ENCODE measurements at places on chromosomes 1 and 21.
A peak's percentile ranks its signal among the peaks of the same experiment; 100 is the strongest.

- no peak for DNase-seq
Observed at GRCh38 chr1:63068626-63069025, 253.7 kb upstream of the FOXD3 start.

DNA sequence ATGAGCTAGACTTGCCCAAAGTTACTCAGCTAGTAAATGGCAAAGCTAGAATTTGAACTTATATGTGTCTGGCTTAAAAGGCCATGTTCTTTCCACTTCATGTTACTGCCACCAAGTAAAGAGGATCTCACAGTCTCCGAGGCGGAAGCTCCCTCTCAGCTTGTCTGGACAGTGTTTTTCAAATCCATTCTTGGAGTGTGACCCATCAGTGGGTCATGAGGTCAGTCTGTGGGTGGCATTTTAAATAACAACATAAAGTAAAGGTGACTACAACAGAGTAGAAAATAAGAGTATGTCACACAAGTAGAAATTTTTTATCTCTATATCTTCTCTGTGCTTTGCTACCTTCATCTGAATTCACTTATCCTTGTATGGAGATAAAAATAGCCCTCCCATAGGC is 3.2 kb upstream of the HMGB4 start:
- no peak for DNase-seq

- no peak for DNase-seq
Observed at GRCh38 chr1:209072481-209072880, 511.0 kb upstream of the CAMK1G start.

DNA sequence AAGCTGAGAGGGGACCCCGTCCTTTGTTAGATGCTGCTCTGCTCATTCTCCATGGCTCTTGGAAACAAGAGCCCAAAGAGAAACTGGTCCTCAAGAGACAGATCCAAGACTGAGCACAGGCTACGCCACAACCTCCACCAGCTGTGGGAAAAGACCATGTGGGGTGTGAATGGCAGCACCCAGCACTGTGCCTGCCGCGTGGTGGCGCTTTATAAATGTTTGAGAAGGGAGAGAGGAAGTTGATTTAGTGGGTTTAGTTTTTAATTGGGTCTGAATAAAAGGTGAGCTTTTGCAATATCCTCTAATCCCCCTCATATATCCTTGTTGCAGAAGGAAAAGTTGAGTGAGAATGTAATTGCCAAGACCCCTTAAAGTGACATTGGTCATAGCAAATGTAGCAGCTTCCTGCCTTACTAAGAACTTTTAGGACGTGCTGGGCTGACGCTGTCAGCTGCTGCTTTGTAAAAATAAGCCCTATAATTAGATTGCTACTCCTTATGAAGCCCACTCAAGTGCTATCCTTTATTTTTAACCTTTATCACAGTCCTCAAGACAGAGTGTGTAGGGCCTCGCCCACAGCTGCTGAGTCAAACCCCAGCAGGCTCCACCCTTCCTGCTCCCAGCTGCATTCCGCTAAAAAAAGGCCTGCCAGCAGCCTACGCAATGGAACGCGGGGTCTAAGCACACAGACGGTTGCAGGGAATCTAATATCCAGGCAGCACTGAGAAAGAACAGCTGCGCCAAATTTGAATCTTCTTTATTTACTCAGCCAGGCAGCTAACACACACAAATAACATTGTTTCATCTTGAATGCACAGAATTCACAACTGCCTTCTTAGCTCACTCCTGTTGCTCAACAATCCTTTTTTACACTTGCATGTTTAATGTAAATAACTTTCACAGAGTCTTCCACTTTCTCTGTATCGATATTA is 47.4 kb upstream of the PRDX6 start:
- DNase-seq: peak; percentile 75

DNA sequence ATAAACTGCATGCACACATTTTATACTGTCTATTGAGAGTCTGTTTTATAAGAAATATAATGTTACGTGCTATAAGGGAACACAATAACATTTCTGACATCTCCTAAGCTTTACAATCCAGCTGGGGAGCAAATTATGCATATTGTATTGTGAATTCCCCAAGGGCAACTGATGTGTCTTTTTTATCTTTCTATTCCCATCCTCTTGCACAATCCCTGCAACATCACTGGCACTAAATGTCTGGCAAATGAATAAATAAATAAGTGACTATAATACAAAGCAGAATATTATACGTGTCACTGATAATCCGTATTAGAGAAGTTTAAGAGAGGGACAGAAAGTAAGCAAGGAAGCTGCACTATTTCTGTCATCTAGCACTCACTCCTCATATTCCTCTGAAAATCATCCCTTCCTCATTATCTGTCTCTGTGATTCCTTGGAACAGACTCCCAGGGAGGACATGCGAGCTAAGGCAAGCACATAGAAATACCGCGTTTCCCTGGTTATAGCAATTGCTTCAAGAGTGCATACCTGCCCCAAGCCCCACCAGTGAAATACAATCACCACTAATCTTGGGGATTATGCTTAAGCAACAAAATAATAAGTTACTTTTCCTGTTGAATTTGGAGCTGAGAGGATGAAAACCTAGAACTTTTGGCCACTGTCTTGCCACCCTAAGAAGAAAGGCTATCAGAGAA is 205.4 kb downstream of the SMYD3 start:
- no peak for DNase-seq

DNA sequence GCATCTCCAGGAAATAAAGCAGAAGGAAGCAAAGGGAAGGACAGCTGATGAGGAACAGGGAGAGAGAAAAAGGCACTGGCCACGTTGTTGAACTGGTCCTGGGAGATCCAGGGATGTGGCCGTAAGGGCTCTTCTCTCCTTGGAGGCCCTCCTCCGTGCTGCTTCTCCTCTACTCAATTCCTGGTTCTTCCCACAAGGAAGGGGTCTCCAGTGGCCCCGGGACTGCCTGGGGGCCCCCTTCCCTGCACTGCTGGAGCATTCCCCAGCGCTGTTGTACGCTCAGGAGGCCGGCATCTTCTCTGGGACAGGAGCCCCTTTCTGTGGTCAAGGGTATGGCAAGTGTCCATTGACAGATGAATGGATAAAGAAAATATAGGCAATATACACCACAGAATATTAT is 88.5 kb upstream of the TLR5 start:
- no peak for DNase-seq

GRCh38 chr1:93702111-93702827 is 20.6 kb upstream of the BCAR3 start:
- no peak for DNase-seq

DNA sequence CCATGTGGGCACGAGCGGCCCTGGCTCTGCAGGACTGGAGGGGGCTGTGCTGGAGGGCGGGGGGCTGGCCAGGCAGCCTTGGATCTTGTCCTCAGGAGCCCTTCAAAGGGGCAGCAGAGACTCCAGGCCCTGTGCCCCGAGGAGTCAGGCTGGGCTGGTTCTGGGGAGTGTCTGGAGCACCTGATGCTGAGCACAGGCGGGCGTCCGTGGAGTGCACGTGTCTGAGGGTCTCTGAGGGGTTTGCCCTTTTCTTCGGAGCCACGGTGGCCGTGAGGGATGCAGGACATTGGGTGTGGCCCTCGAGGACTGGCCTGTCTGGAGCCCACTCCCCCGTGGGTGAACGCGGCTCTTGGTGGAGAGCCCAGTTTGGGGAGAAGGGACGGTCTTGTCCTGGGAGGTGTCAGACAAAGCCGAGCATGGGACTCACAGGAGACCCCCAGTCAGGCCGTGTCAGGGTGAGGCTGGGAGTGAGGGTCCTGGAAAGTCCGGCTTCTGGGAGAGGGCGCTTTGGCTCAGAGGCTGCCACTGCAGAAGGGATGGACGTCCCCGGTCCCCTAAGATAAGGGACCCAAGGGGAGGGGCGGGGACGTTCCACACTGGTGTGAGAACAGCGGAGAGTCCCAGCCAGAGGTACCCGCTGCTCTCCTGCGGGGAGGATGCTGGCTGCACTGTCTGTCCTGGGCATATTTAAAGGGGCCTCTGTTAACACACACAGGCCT is 60.8 kb downstream of the COL18A1 start:
- DNase-seq: no peak

DNA sequence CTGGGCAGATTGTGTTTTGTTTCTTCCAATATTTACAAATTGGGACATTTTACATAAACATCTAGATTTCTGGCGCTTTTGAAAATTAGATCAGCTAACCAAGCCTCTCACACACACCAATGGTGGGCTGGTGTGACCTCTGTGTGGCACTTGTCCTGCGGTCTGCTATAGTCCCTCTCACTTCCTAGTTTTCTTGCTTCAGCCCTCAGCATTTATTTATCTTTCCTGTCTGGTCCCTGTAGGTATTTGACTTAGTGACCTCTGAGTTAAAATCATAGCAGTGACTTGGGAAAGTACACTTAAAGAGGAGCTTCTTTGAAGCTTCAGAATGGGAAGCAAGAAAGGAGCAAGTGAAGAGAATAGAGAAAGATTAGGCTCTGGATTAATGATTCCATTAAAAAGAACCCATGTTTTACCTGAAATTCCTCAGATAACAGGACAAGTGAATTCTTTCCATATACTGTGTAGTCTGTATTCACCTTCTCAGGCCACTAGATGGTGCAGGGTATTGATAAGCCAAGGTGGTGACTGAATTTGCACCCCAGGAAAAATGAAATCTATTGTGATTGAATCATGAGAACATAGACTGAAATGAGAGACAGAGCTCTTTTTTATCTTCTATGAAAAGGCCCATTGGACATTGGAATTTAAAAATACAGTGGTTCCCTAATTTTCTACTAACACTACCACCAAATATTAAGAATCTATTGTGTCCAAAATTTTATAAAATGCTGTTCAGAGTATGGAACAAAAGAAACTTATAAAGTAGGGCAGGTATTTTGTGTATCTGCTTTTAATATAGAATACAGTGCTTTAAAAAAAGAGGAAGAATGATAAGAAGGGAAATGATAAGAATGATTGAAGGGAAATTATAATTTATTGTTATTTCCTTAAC is 7.1 kb upstream of the DIPK1A start:
- no peak for DNase-seq

GRCh38 chr1:16070640-16071355 is 2.7 kb downstream of the FAM131C start:
- DNase-seq: no peak

DNA sequence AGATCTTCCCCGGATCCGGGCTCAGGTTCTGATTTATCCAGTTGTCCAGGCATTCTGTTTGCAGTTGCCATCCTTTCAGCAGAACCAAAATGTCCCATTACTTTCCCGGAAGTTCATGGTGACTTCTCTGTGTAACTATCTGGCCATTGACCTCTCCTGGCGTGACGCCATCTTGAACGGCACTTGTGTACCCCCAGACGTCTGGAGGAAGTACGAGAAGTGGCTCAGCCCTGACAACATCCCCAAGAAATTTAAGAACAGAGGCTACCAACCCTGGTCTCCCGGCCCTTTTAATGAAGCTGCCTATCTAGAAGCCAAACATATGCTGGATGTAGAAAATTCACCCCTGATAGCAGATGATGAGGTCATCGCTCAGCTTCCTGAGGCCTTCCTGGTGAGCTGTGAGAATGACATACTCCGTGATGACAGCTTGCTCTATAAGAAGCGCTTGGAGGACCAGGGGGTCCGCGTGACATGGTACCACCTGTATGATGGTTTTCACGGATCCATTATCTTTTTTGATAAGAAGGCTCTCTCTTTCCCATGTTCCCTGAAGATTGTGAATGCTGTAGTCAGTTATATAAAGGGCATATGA is 22.4 kb downstream of the AADACL4 start:
- DNase-seq: no peak

GRCh38 chr1:204575221-204576190 is 59.3 kb downstream of the MDM4 start:
- DNase-seq: no peak

GRCh38 chr1:43446881-43447835 is 6.6 kb downstream of the HYI start:
- no peak for DNase-seq

DNA sequence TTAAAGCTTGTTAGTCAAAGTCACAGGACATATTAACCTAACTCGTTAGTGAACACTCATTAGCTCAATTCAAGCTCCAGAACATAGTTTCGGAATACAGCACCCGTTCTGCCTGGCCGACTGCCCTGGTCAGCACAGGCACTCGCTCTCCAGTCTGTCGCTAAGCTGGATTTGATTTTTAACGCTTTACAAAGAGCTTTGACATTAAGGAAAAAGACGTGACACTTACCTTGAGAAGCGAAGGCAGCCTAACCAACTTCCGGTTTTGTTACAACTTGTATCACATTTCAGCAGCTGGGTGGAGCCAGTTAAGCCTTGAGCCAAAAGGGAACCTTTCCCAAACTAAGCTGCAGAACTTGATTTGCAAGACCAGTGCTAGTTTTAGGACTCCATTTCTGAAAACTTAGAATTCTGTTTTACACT is at the start of gene FRRS1:
TSS of gene FRRS1 (minus strand) at position 258 of the 423 bp plus-strand sequence. CDS start 17,867 bp downstream, outside the sequence.
- DNase-seq: peak; percentile 26

DNA sequence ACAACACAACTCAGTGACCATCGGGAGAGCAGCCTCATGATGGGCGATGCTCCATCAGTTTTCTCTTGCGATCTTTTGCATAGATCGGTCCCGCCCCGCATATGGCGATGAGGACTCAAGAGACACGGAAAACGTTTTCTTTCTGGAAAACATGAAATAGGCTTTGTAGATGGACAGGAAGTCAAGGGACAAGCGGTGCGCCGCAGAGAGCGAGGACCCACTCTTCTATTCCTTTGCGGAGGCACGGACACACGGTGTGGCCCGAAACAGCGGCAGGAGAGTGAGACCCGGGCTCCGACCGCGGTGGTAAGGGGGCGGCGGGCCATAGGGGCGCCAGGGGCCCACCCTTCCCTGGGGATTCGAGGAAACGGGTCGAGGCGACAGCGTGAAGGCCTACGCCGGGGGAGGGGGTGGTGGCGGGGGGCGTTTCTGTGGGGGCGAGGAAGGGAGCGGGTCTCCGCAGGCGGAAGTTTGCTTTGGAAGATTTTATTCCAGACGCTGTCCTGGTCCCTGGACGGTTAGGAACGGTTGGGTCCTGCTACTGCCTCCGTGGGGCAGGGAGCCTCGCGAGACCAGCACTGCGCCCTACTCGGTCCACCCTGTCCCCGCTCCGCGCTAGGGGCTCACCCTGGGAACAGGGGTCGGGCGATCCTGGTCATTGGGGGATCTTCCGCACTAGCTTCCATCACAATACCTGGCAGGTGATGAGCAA is 796 bp upstream of the TDRKH start:
- DNase-seq: no peak

- DNase-seq: no peak
Observed at GRCh38 chr1:1438531-1439381, 3.3 kb downstream of the VWA1 start.

Data from activated CD4-positive, alpha-beta T cell treated with anti-CD3 and anti-CD28 coated beads, Interleukin-2, amount 50 U/mL, for 48 hours (primary cell).